ENCODE measurements at places on chromosomes 12 and 14.

DNA sequence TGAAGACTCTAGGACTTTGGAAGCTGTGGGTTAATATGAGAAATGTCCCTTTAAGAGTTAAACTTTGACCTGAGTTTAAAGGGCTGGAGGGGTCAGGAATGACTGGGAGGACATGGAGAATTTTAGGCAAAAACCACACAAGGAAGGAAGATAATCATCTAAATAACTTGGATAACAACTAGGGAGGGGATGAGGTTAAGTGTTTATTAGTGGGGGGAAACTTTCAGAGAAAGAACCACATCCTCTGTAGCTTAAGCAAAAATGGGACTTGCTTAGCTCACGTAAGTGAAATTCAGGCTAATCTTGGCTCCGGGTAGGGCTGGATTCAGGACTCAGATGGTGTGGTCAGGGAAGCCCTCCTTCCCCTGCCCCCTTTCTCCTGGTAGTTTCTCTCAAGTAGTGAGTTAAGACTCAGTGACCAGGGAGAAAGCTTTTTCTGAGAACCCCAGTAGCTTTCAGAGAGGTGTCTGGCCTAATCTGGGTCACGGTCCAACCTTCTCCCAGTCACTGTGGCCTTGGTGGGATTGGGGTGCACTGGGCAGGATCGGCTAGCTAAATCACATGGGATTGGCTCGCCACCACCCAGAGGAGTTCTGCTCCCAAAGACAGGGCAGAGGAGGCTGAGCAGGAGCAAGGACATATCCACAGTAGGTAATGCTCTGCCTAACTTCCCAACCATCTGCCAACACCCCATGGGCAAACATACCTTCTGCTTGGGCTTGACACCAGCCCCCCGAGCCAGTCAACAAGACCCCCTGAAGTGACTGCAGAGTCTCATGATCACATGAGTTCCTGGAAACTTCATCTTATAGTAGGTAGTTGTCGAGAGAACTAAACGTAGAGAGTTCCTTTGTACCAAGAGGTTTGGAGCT is 52.8 kb downstream of the ARF6 start:
- peaks cover 79% of the 10 kb centered on the region for H3K4me1 ChIP-seq
- no peak for DNase-seq
- H3K36me3 ChIP-seq: peaks cover 22% of the 10 kb centered on the region
- no peaks in the 10 kb centered on the region for H3K27me3 ChIP-seq
- H3K4me3 ChIP-seq: peak overlapping the region; percentile 71

- H3K4me1 ChIP-seq: no peaks in the 10 kb centered on the region
- no peak for DNase-seq
- H3K4me3 ChIP-seq: no peak overlapping the region
Observed at GRCh38 chr12:109681986-109682707, 31.5 kb upstream of the FAM222A start.

DNA sequence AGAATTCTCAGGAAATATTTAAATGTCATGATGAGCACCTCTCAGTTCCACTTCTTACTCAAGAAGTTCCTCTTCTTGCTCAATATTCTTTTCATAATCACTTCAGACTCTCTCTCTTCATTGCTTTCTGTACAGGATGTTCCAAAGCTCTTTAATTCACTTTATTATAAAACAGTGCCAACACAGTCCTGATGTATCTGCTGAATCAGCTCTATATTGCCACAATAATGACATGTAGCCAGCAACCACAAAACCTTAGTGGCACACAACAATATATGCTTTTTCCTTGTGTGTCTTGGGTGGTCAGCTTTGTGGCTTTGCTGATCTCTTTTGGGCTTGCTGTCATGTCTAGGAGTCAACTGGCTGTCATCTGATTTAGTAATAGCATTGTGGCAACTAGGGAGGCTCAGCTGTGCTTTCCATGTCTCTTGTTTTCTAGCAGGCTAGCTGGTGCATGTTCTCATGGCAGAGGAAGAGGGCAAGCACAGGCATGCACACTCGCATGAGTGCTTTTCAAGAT is 52.8 kb upstream of the SLC2A13 start:
- H3K36me3 ChIP-seq: no peaks in the 10 kb centered on the region
- DNase-seq: no peak
- no peak overlapping the region for H3K27ac ChIP-seq
- no peak overlapping the region for H3K4me3 ChIP-seq
- peaks cover 5% of the 10 kb centered on the region for H3K4me1 ChIP-seq
- peaks cover 23% of the 10 kb centered on the region for H3K27me3 ChIP-seq

GRCh38 chr12:119090865-119091264 is 87.9 kb upstream of the HSPB8 start:
- H3K36me3 ChIP-seq: no peaks in the 10 kb centered on the region
- H3K27me3 ChIP-seq: no peaks in the 10 kb centered on the region
- no peak for DNase-seq
- no peak overlapping the region for H3K4me3 ChIP-seq
- no peak overlapping the region for H3K27ac ChIP-seq
- no peaks in the 10 kb centered on the region for H3K4me1 ChIP-seq
